Transverse colon (tissue), 4 donors: ENCODE measurements at places on chromosomes 7 and 10. TPM values are rescaled to one million over a fixed set of nuclear protein-coding genes. Genes with fewer than 3 reads are reported as not detected.

The GPR26 gene
- total RNA-seq, result not detected

The HPSE2 gene
- total RNA-seq, result 2.2 TPM

The PAPOLB gene
- 0.16 TPM for total RNA-seq

The EBF3 gene
- 1.1 TPM for total RNA-seq

The CYP2C19 gene
- 9.7 TPM for total RNA-seq

The ANTXRL gene
- total RNA-seq, result not detected

The FKBP6 gene
- total RNA-seq, result not detected

The TLX1 gene
- total RNA-seq, result not detected

The RSPH10B2 gene
- total RNA-seq, result not detected

The HABP2 gene
- not detected for total RNA-seq

The FZD8 gene
- total RNA-seq, result 11.7 TPM

The OR2A42 gene
- total RNA-seq, result not detected

The WDR86 gene
- total RNA-seq, result 33.3 TPM

The GPNMB gene
- total RNA-seq, result 25.8 TPM

The FOXI2 gene
- 0.14 TPM for total RNA-seq

The TMEM184A gene
- total RNA-seq, result 49.9 TPM

The MLXIPL gene
- 34.8 TPM for total RNA-seq

The GATA3 gene
- total RNA-seq, result not detected

The CXCL12 gene
- 6.8 TPM for total RNA-seq

The CALHM1 gene
- not detected for total RNA-seq

The KAZALD1 gene
- total RNA-seq, result 6.8 TPM

The WNT2 gene
- not detected for total RNA-seq

The CALML3 gene
- total RNA-seq, result not detected

The BICC1 gene
- total RNA-seq, result 0.60 TPM

The AOAH gene
- total RNA-seq, result 82.8 TPM

The CPA2 gene
- total RNA-seq, result not detected

The IMPDH1 gene
- 62.1 TPM for total RNA-seq

The CRPPA gene
- 1.1 TPM for total RNA-seq

The OPTN gene
- 74.8 TPM for total RNA-seq

The NEUROG3 gene
- total RNA-seq, result 0.41 TPM

The PDZD7 gene
- total RNA-seq, result 2.0 TPM

The AGAP4 gene
- 94.5 TPM for total RNA-seq

The REPIN1 gene
- total RNA-seq, result 414 TPM

The XRCC2 gene
- total RNA-seq, result not detected

The RBP4 gene
- 3.8 TPM for total RNA-seq

The ELMO1 gene
- 62.9 TPM for total RNA-seq

The ASB10 gene
- total RNA-seq, result not detected

The POLR2J2 gene
- total RNA-seq, result 6.7 TPM

The ZNF479 gene
- total RNA-seq, result not detected

The ELN gene
- total RNA-seq, result 35.6 TPM

The CLRN3 gene
- total RNA-seq, result 104 TPM

The ASAH2 gene
- 0.41 TPM for total RNA-seq

The PPIF gene
- total RNA-seq, result 53.7 TPM

The VSTM4 gene
- total RNA-seq, result 2.2 TPM

The LRMDA gene
- 2.2 TPM for total RNA-seq

The RPA3 gene
- total RNA-seq, result 24.6 TPM

The LEP gene
- total RNA-seq, result 1.1 TPM
